ENCODE measurements at places on chromosomes 5 and 9.

GRCh38 chr9:82722561-82722960 is 340.4 kb downstream of the RASEF start:
- no peak for DNase-seq

- DNase-seq = no peak
These were observed 116.4 kb downstream of the GADD45G start for GRCh38 chr9:89721176-89721700.

DNA sequence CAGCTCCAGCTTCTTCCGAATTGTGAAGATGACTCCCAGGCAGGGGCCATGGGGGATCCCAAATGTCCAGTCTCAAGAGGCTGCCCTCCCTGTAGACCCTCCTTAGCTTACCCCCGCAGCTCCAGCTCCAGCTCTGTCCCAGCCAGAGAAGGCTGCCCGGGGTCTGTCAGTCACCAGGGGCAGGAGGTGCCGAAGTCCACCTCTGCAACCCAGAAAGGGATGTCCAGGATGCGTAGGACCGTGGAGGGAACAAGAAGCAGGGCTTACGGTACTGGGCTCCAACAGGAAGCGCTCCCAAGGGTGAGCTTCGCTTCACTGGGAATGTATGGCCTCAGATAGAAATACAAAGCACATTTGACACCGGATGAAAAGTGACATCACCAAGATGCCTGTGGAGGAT is 6.0 kb downstream of the IPPK start:
- DNase-seq = no peak

- DNase-seq = no peak
These were observed 35.6 kb downstream of the MTX3 start for GRCh38 chr5:79955356-79955895.

GRCh38 chr5:157747173-157747740 is 3.7 kb downstream of the LSM11 start:
- no peak for DNase-seq

- no peak for DNase-seq
These were observed 194.0 kb downstream of the RFX3 start for GRCh38 chr9:3331801-3332200.

GRCh38 chr5:172586125-172587060 is 54.7 kb upstream of the NEURL1B start:
- no peak for DNase-seq

- no peak for DNase-seq
These were observed 310.5 kb upstream of the TRPM3 start for GRCh38 chr9:71431931-71432330.

GRCh38 chr5:112338681-112339337 is 80.3 kb downstream of the EPB41L4A start:
- DNase-seq = no peak

GRCh38 chr5:29853711-29854220 is 1339.7 kb upstream of the CDH6 start:
- DNase-seq = no peak

DNA sequence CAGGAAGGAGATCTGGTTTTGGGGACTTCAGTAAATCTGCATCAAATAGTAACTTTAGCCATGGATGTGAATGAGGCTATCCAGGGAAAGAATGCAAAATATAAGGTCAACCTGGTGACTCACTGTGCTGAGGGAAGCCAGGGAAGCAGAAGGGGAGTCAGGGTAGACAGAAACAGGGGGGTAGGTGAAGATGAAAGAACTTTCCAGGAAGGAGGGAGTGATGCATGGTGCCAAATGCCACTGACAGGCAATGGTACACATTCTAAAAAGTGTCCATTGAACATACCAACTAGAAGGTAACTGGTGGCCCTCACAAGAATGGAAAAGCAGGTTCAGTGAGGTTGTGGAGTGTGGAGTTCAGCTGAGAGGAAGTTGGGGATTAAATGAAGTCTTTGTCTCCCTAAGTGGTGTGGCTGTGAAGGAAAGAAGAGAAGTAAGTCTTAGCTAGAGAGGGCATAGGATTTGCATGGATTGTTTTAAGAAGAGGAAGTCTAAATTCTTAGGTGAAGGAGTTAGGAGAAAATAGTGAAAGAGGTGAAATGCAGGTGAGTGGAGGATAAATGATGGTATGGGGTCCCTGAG is 35.5 kb downstream of the PALM2AKAP2 start:
- DNase-seq = no peak

DNA sequence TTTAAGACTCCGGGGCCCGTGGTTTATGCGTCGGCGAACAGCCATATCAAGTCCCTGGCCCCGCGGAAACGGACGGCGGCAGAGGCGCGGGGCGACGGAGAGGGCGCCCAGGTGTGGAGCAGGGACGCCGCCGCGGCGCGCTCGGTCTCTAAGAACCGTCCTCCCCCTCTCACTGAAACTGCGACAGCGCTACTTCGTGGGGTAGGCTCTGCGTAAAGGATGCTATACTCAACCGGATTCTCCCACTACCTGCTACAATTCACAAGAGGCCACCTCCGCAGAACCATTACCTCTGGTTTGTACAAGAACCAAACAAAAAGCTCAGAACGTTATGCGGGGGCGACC is 404 bp downstream of the MRNIP start:
- peak; percentile 52 for DNase-seq

GRCh38 chr5:134249469-134250379 is 23.9 kb upstream of the PPP2CA start:
- DNase-seq = no peak

DNA sequence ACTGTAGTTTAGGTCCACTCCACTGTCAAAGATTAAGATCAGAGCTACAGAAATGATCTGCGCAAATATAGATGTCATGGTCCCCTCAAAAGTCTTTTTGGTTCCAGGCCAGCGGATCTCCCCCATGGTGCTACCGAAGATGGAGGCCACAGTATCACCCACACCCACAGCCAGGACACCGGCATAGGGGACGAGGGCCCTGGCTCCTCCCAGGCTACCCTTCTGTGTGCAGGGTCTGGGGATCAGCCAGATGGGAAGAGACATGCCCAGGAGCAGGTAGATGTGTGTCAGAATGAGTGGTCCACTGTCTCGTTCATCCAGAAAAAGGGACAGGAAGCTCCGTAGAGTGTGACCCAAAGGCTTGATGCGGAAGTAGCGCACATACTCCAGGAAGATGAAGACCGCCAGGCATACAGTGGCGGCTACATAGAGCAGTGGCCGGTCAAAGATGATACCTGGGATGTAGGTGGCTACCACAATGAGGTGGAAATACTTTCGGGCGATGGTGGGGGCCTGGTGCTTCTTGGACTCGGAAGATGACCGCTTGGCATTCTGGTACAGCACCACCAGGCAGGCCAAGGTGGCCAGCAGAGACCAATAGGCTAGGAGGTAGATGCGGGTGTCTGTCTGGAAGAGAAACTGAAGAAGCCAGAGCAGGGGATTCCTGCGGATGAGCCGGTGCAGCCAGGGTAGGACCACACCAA is 1.5 kb downstream of the DOLK start:
- no peak for DNase-seq

- DNase-seq = no peak
These were observed 182.6 kb upstream of the TBCA start for GRCh38 chr5:77958642-77959330.

DNA sequence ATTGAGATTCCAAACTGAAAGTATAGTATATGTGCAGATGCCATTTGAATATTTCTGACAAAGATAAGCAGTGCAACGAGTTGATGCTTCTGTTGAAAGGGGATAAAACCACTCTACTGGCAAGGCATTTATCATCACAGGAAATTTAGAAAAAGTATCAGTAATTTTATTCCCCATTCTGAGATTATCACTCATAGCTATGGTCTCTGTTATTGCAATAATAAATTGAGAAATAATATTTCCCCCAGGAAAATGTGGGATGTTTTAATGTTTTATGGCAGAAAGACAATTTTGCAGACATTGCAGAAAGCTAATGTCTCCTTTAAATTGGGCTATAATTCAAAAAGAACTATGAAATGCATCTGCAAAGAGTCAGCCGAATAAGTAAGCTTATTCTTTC is 1612.7 kb upstream of the ACO1 start:
- DNase-seq = no peak

GRCh38 chr9:126676685-126677143 is 63.0 kb downstream of the LMX1B start:
- no peak for DNase-seq

GRCh38 chr5:83889971-83890745 is 169.5 kb upstream of the HAPLN1 start:
- DNase-seq = no peak

DNA sequence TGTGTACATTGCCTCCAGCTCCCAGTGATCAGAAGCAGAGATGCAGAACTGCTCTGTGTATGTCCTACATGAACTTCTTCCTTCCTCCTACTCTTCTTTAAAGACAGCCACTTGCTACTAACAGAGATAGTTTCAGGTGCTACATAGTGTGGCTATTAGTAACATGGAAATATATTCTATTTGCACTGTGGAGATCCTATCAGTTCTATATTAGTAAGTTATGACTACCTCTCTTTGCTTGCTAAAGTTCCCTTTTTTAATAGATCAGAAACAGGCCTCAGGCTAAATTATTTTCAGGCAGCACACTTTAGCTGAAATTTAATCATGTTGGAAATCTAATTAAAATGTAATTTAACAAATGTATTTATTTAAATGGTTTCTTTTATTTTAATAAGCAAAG is 64.4 kb upstream of the TNFSF8 start:
- DNase-seq = no peak

DNA sequence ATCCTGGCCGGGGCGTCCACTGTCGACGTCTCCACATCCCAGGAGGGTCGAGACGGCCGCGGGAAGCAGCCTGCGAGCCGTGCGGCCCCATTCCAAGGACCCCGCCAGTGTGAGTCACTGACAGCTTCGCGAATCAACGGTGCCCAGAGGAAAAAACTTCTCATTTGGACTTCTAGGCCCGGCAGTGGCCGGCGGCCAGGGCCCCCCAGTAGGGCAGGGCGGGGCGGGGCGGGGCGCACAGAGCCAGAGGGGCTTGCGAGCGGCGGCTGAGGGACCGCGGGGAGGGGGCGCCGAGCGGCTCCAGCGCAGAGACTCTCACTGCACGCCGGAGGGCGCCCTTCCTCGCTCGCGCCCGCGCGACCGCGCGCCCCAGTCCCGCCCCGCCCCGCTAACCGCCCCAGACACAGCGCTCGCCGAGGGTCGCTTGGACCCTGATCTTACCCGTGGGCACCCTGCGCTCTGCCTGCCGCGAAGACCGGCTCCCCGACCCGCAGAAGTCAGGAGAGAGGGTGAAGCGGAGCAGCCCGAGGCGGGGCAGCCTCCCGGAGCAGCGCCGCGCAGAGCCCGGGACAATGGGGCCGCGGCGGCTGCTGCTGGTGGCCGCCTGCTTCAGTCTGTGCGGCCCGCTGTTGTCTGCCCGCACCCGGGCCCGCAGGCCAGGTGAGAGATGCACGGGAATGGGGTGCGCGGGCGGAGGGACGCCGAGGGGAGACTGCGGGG is at the start of gene F2R:
F2R (plus strand) TSS at position 391 of the 720 bp plus-strand sequence; CDS start at position 573, 182 bp downstream.
- DNase-seq = no peak

All from naive B cell (primary cell).